MCF 10A (cell line): ENCODE measurements at places on chromosomes 2 and 18.

DNA sequence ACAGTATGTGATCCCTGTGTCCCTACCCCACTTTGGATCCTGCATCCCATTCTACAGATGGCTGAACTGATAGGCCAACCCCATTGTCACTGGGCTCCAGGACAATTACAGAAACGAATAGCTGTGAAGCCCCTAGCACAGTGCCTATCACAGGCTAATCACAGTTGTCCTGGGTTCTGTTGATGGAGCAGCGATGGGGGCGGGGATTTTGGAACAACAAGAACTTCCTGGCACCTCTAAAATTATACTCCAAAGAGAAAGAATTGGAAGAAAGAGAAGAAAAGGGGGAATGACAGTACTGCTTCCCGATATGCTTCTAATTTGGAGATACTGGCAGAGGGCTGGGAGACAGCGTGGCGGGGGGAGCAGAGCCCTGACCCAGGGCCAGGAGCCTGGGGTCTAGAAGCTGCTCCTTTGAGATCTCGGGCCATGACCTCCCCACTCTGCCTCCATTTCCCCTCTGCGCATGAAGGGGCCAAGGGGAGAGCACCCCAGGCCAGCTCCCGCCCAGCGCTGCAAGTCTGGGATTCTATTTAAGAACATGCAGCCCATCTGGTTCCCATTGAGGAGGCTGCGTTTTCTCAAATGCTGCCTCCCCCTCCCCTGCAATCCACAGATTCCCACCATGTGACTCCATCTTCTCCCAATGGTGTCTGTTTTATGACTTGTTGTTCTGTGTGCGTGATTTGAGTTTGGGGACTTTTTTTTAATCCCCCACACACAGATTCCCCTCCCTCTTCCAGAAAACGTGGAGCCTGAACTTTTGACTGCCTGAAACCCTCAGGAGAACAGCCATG, 202.7 kb downstream of the CYP26B1 start:
- DNase-seq: no peak

DNA sequence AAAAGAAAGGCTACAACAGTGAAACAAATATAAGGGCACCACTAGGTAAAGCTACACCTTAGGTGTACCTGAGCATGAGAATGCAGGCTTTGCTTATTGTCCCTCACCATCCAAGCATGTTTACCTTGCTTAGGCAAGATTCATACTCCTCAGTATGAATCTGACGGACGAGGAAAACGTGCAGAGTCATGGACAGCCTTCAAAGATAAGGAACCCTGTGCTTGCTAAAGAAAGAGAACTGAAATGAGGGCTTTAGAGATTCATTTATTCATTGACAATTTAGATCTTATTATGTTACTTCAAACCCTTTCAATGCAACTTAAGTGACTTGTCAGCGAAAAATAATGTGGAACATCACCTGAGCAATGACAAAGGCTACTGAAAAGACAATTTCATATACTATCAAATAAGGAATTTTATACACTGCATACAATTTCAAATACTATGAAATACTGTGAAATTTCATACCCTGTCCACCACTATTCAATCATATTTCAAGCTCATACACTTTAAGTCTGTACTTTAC, 21.7 kb downstream of the CLASP1 start:
- no peak for DNase-seq

DNA sequence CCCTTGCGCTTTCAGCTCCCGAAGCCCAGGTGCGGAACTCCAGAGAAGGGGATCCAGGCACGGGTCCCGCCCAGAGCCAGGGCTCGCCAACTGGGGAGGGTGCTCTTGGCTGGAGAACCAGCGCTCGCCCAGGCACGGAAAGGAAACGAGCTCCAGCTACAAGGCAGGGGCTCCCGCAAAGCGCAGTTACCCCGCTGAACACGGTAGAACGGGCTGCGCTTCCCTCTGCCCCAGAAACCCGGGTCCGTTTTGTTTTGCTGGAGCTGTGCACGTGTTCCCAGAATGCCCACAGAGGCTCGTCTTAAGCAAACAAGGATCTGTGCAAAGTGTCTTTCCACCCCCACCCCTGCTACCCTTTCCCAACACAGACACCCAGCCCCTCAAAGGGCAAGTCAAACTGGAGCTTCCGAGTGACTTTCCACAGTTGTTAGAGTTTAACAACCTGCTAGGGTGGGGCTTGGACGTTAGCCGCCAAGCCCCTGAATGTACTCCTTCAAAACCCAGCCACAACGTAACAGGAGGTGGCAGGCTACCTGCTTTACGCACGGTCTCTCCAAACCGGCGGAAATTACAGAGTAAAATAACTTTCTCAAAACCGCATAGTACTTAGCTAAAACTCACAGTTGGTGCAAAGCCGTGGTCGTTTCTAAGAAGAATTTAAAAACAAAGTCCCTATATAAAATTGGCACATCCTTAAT, 775 bp downstream of the RNF125 start:
- DNase-seq: peak; percentile 51

GRCh38 chr2:234335661-234336228, 161.1 kb downstream of the ARL4C start:
- peak; percentile 54 for DNase-seq

- no peak for DNase-seq
These were observed 226.3 kb downstream of the ATAD2B start for GRCh38 chr2:23700627-23701026.

- no peak for DNase-seq
These were observed 32.5 kb upstream of the FOSL2 start for GRCh38 chr2:28360058-28360717.

- no peak for DNase-seq
These were observed 2.8 kb upstream of the OTOS start for GRCh38 chr2:240143276-240143675.

- DNase-seq: no peak
These were observed 182.4 kb downstream of the NCK2 start for GRCh38 chr2:105926960-105927678.

- DNase-seq: no peak
These were observed 2.7 kb upstream of the LCT start for GRCh38 chr2:135839713-135840112.

DNA sequence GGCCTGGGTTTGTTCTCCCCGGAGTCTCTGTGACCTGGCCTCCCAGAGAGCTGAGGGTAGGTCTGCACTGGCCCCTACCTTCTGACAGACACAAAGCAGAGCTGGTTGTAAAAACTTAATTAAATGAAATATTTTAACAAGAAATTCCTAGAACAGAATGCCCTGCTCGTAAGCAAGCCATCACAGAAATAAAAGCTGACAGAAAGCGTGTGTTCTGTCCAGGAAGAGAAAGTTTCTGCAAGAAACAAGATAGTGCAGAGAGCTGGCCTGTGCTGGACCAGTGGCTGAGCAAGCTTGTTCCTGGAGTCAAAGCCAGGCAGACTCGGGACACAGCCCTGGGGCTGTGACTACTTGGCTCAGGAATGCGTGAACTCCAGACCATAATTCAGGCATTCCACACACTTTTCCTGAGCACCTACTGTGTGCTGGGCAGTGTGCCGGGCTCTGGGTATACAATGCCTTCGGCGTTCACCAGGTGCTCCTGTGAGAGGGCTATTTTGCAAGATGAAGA, 51.6 kb downstream of the APOB start:
- DNase-seq: peak; percentile 33

GRCh38 chr2:239589833-239590232, 189.0 kb upstream of the HDAC4 start:
- no peak for DNase-seq

DNA sequence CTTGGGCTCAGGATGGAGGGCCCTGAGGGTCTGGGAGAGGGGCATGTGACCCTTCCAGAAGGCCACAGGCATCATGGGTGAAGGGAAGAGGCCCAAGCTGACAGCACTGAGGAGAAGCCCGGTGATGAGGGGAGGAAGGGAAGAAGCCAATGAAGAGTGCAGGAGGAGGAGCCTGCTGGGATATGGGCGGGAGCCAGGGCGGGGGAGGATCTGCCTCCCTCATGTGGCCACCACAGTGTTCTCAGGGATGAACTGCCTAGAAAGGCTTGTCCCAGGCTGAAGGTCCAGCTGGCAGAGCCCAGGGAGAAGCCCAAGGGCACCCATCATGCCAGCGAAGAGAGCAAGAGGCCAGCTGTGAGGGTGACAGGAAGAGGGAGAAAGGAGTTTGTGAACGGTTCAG, 24.6 kb upstream of the PLB1 start:
- DNase-seq: peak; percentile 31

- no peak for DNase-seq
These were observed 182.3 kb downstream of the LOXHD1 start for GRCh38 chr18:46474487-46475389.

- DNase-seq: no peak
These were observed 55.2 kb upstream of the STON1 start for GRCh38 chr2:48474574-48475298.

DNA sequence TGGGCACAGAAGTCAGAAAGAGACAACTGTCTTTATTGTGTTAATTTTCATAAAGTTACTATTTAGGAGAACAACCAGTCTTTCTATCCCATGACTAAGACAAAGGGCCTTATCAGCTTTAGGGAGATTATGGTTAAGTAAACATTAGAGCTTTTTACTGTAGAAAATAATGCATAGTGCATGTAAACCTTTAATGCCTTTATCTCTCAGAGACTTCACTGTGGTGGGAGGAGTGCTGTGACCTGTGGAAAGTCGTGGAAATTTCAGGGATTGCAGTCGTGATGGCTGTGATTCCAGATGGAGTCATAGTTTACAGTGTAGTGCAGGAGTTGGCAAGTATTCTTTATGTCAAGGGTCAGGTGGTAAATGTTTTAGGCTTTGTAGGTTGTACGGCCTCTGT, 15.8 kb downstream of the ZNF236 start:
- DNase-seq: no peak

GRCh38 chr2:197813093-197813787, 8.8 kb downstream of the PLCL1 start:
- peak; percentile 74 for DNase-seq

DNA sequence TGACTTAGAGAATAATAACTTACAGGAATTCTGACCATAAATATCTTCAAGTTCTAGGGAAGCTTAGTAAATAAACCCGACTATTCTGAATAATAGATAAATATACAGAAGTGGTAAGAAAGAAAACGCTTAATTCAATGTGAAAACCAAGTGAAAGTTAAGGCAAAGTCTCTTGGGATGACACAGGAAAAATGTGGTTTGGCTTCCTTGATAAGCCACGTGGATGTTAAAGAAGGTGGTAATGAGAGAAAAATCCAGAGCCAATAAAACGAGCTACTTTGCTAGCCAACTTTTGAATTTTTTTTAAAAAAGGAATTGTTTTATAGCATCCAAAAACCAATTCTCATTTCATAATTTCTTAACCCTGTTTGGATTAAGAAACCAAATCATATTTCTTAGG, 166.2 kb upstream of the VRK2 start:
- DNase-seq: no peak

GRCh38 chr2:121129692-121130091, 155.3 kb downstream of the TFCP2L1 start:
- DNase-seq: no peak

DNA sequence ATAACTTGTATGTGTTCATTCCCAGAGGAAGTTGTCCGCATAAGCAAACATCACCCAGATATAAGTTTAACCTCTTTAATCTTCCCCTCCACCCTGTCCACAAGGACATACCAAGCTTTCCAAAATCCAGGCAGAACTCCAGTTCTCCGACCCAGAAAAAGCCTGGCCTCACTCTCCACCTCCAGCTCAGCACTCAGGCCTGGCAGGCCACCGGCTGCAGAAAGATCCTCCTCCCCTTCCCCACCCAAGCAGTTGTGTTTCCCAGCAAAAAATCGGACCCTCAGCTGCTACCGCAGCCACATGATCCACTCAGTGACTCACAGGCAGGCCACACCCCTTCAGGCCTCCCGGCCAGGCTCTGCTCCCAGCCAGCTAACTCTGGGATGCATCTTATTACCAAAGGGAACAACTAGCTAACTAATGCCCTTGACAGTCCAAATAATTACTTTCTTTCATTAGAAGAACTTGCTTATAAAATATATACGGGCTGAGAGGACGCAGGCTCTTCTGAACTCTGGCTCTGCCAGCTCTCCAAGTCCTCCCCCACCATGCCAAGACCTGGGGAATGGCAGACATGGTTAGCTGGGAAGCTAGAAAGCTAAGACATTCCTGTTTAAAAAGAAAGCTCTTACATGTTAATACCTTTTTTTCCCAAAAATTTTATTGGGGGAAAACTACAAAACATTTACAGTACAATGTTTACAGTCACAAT, 4.5 kb downstream of the ZFP36L2 start:
- peak; percentile 91 for DNase-seq

- DNase-seq: no peak
These were observed 1.8 kb upstream of the FRZB start for GRCh38 chr2:182868054-182868796.

DNA sequence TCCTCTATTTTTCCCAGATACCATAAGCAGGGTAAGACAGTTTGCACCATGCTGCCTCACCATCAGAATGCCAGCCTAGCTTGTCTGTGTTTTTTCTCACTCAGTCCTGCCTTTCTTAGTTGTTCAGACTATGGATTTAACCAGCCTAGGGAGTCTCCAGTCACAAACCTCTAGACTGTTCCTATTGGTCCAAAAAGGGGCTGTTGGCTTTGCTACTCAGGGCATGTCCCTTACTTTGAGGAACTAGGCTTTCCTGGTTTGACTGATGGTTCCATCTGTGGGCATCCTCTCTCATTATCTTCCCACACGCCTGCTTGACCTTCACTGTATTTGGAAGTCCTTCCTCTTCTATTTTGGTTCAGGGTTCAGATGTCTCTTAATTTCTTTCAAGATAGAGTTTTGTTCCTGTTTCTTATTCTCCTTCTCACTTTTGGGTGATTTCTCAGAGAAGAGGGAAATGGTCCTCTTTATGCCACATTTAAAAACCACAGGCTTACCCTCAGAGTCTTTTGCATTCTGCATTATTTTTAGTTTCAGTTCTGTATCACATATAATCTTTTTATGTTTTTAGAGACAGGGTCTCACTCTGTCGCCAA, 31.3 kb upstream of the TMEM131 start:
- no peak for DNase-seq

- peak; percentile 94 for DNase-seq
These were observed 48.8 kb downstream of the MAP3K20 start for GRCh38 chr2:173124441-173124840.

DNA sequence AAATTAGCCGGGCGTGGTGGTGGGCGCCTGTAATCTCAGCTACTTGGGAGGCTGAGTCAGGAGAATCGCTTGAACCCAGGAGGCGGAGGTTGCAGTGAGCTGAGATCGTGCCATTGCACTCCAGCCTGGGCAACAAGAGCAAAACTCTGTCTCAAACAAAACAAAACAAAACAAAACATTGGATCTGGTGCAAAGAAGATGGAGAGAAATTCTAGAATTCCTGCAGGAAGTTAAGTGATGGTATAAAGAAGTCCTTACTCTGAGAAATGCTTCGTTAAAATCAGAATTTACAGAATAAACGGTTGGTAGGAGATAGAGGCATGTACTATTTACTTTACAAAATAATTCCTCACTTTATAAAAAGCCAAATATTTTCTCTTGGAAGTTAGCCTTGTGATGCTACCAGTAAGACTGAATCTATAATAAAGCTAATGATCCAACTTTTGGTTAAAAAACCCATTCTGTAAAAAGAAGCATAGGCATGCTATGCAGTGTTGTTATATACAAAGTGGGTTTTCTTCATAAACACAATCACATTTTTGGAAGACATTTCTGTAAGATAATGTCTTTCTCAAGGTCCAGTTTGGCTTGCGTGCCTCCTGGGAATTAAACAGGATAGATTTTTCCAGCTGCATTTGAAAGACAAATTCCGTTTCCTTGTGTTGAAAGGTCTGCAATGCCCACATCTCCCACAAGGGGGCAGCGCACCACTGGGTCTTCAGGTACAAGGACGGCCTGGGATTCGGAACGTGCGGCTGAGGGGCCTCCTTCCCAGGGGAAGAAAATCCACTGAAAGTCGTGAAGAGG, 35.6 kb upstream of the PNO1 start:
- peak; percentile 84 for DNase-seq
